ENCODE measurements at places on chromosomes 5 and 9.

DNA sequence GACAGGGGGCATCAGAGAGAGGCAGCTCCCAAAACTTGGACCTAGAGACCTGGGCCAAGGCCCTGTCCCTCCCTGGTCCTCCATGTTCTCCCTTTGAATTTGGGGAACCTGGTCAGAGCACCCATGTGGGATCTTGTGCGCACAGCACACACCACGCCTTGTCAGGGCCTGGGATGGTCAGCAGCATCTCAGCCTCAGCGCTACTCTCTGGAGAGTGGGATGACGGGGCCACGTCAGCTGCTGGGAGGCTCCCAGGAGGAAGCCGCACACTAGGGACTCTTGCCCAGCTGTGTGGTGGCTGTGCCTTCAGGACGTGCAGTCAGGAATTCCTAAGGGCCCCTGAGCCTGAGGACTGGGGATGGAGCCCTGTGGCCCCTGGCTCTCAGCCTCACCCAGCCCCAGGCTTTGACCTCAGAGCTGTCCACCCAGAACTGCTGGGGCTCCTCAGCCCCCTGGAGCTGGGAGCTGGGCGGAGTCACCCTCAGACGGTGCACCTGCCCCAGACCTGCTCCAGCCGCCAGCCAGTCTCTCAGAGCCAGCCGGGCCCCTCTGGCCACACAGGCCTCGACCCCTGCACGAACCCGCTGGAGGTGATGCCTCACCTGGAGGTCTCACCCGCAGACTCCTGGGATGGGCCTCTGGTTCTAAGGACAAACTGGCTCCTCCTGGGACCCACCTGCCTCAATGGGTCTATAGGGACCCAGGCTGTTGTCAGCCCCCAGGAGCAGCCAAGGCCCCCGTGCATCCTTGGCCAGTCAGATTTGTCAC is 38.3 kb upstream of the EGFL7 start:
- no peak for DNase-seq

DNA sequence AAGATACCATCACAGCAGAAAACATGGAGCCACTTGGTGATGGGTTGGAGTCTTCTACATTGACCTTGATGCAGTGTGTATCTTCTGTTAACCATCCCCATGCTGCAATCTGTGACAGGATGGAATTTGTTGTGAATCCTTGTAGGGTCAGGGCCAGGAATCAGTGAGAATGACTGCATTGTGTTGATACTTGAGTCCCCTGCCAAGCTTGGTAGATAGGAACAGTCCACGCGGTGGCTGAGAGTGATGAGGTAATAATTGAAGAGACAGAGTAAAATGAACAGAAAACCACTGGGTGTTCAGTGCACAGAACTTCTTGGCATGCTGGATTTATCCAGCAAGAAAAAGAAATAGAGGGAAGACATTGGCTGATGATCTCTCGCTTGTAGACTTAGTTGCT is 217.5 kb downstream of the MAN2A1 start:
- no peak for DNase-seq

DNA sequence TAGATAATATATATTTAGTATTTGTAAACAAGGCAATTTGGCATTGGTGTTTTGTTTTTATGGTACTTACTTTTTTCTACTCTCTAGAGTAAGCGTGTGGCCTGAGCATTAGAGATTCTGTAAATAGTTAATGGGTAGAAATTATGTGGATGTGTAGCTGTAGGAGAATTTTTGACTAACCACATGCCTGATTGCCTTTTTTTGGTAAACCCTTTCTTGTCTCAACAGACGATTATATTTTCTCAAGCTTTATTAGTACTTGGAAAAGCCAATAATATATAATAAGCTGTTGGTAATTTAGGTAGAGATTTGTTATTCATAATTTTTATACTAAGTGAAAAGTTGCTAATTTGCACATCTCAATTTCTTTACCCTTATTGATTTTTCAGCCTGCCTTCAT is 76.8 kb downstream of the FCHO2 start:
- DNase-seq, result no peak

DNA sequence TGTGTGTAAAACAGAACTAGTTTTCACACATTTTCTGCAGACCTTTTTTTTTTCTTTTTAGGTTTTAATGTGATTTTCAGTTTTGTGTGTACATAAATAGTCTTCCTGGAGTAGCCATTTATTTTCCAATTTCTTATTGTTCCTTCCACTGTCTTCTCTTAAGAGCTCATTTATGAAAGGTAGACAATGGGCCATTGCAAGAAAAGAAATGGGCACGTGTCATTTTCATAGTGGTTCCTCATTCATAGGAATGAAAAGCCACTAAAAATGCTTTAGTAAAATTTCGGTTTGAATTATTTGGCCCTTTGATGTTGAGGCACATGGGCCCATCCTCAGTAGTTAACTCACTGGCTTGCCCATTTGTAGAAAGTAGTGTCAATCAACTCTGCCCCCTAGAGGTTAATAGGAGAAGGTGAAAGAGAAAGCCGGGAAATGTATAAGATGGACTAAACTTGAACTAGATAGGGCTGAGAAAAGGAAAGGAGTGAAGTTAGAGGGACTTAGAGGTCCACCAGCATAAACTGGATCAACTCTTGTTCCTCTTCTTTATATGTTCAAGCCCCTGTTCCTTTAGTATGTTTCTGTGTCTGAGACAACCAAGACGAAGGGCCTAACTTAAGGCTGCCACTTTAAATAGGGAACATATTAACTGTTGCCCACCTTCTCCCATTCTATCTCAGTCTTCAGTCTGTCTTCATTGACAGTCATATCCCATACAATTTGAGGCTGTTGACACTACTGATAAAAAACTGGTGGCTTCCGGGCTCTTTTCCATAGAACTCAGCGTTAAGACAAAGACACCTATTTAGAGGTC is 72.6 kb downstream of the SMARCA2 start:
- no peak for DNase-seq

- no peak for DNase-seq
Observed at GRCh38 chr9:115593587-115594091, 475.7 kb upstream of the TNC start.

DNA sequence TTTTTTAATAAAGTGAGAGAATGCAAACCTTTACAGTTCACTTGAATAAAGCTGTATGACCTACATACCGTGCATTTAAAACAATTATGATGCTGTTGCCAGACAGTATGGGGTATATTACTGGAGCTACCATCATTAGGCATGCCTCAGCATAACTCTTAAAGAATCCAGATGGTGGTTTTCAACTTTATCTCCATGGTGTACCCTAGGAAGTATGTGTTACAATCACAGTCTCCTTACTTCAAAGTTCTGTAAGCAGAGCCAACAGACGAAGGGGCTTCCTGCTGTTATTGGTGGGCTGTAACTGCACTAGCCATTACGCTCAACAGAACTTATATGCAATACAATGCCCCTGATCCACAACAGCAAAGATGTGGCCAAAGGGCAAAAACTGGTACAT is 803.3 kb downstream of the DTWD2 start:
- DNase-seq, result no peak

- DNase-seq, result no peak
Observed at GRCh38 chr9:16624744-16625117, 245.7 kb downstream of the BNC2 start.

DNA sequence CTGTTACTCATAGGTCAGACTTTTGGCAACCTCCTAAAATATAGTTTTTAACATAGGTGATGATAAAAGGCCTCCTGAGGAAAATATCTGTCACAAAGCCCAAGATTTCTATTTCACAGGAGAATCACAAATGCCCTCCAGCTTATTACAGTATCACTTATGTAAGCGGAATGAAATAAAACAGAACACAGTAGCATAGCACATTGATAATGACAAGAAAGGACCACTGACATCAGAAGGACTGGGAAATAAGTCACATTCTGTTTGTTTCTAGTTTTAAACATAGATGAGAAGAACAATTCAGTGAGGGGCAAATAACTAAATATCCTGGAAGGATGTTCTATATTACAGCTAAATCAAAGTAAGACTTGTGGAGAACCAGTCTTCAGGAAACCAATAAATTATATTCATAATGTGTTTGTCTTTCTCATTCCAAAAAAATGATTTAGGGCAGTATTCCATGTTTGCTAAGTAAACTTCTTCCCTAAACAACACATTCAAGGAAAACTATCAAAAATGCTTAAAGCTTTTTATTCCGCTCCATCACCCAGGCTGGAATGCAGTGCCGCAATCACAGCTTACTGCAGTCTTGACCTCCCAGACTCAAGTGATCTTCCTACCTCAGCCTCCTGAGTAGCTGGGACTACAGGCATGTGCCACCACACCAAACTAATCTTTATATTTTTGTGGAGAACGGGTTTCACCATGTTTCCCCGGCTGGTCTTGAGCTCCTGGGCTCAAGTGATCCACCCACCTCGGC is 20.8 kb upstream of the CTNNAL1 start:
- DNase-seq, result no peak
